ENCODE measurements at places on chromosomes 3 and 15.

DNA sequence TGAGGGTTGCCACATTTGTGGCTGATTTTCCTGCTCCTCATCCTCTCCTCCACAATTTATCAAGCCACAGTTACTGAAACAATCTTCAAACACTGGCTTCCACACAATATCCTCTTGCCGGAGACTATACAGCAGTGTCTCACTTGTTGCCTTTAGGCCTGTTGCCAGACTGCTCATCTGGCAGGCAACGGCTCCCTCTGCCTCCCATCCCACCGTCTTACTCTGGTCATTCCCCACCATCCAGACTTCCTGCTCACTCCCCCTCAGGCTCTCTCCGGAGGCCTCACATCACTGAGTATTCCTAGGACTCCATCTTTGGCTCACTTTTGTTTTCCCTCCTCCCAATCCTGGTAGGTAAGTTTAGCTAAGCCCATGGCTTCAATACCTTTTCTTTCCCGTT, 301.9 kb downstream of the IL20RB start:
- no peak for DNase-seq

- DNase-seq = peak; percentile 66
Measured at GRCh38 chr15:34812369-34812768, 17.0 kb upstream of the ACTC1 start.

GRCh38 chr3:64903006-64903405, 215.2 kb upstream of the ADAMTS9 start:
- DNase-seq = peak; percentile 26

- no peak for DNase-seq
Measured at GRCh38 chr3:147756476-147756875, 347.3 kb downstream of the ZIC1 start.

DNA sequence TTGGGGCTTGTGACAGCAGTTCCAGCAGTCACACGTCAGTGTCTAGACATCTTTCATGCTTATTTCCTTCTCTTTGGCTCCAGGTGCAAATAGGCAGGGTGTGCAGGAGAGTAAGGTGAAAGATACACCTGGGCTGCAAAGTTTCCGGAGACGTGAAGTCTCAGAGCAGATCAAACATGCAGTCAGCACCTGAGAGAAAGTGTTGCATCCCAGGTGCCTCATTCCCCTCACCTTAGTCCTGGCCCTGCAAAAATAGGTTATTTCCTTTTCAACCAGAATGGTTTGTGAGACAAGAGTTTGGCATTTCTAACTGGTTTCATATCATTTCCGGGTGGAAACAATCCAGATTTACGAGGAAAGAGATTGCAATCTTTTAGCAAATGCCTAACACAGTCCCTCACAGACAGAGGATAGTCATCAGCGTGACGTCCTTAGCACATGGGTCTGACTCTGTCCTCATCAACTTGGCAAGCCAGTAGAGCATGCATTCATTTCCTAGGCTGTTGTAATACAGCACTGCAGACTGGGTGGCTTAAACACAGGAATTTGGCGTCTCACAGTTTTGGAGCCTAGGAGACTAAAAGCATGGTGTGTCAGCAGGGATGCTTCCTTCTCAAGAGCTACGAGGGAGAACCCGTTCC, 58.2 kb upstream of the ARRDC4 start:
- peak; percentile 12 for DNase-seq
